Pancreas (tissue), 10 donors: ENCODE measurements at places on chromosomes 4 and X.

- DNase-seq: no peak
These were observed 102.9 kb downstream of the TSPAN7 start for GRCh38 chrX:38664285-38664684.

- no peak for DNase-seq
These were observed 499.9 kb upstream of the AADAT start for GRCh38 chr4:170589597-170590191.

- no peak for DNase-seq
These were observed 82.1 kb downstream of the NHSL2 start for GRCh38 chrX:71992711-71993110.

- no peak for DNase-seq
These were observed 67.5 kb upstream of the CLDN34 start for GRCh38 chrX:9899640-9900111.

- DNase-seq: no peak
These were observed 25.2 kb upstream of the PRSS48 start for GRCh38 chr4:151251603-151252304.

GRCh38 chr4:38173935-38174518 lies 213.8 kb downstream of the PTTG2 start:
- DNase-seq: no peak

GRCh38 chr4:114208574-114209151 lies 229.2 kb upstream of the ARSJ start:
- no peak for DNase-seq
